ENCODE measurements at places on chromosomes 5 and 9.

GRCh38 chr5:171093598-171093997, 215.4 kb upstream of the TLX3 start:
- no peak for DNase-seq

DNA sequence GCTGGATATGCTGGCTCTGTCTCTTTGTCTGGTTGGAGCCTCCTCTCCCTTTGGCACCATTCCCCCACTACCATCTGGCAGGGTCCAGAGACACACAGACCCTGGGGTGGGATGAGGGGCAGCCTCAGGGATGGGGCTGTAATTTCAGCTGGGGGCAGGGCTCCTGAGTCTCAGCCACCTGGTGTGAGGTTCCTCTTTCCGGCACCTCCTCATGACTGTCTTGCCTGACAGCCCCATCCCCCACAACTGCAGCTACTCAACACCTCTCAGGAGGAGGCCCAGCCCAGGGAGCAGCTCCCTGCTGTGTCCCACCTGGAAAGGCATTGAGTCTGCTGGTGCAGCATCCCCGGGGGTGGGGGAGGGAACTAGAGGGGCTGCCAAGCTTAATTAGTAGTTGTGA, 11.7 kb upstream of the RPS14 start:
- DNase-seq, result no peak

- no peak for DNase-seq
These were observed 37.6 kb downstream of the DUSP1 start for GRCh38 chr5:172733131-172733973.

DNA sequence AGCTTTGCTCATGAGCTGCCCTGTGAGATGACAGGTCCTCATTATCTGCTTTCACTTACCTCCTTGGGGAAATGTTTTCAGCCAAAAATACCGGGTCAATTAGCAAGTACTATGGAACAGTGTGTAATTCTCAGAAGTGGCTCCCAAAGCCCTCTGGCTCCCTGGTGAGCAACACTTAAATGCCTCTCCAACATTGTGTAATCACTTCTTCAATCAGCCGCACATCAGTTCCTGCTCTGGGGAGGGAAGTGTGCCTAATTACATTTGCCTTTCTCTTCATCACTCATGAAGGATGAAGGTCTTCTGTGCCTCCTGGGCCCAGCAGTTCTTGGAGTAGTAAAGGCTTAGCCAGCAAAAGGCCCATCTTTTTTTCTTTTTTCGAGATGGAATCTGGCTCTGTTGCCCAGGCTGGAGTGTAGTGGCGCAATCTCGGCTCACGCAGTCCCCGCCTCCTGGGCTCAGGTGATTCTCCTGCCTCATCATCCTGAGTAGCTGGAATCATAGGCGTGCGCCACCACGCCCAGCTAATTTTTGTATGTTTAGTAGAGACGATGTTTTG, 23.1 kb downstream of the NIM1K start:
- DNase-seq, result no peak

GRCh38 chr9:113164536-113165300, 13.9 kb downstream of the SLC31A2 start:
- no peak for DNase-seq

All from stimulated activated CD4-positive, alpha-beta T cell treated with anti-CD3 and anti-CD28 coated beads, Interleukin-1b, Interleukin-23, amount 100 ng/mL, for 48 hours (primary cell).